ENCODE measurements at places on chromosomes 12 and 14.

- no peak for DNase-seq
Measured at GRCh38 chr14:25933731-25934130, 664.1 kb downstream of the NOVA1 start.

- no peak for DNase-seq
Measured at GRCh38 chr14:49851813-49852212, 775 bp downstream of the NEMF start.

- no peak for DNase-seq
Measured at GRCh38 chr14:76715101-76715500, 46.2 kb upstream of the VASH1 start.

DNA sequence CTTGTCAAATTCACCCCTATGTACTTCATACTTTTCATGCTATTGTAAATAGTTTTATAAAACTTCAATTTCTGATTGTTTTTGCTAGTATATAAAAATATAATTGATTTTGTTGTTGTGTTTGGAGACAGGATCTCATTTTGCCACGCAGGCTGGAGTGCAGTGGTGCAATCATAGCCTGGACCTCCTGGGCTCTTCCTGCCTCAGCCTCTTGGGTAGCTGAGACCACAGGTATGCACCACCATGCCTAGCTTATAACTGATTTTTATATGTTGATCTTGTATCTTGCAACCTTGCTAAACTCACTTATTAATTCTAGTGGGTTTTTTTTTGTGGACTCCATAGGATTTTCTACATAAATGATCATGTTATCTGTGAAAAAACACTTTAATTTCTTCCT, 23.5 kb downstream of the ATP5MC2 start:
- DNase-seq, result no peak

- DNase-seq, result peak; percentile 40
Measured at GRCh38 chr12:68971404-68971803, 38.4 kb upstream of the CPM start.

DNA sequence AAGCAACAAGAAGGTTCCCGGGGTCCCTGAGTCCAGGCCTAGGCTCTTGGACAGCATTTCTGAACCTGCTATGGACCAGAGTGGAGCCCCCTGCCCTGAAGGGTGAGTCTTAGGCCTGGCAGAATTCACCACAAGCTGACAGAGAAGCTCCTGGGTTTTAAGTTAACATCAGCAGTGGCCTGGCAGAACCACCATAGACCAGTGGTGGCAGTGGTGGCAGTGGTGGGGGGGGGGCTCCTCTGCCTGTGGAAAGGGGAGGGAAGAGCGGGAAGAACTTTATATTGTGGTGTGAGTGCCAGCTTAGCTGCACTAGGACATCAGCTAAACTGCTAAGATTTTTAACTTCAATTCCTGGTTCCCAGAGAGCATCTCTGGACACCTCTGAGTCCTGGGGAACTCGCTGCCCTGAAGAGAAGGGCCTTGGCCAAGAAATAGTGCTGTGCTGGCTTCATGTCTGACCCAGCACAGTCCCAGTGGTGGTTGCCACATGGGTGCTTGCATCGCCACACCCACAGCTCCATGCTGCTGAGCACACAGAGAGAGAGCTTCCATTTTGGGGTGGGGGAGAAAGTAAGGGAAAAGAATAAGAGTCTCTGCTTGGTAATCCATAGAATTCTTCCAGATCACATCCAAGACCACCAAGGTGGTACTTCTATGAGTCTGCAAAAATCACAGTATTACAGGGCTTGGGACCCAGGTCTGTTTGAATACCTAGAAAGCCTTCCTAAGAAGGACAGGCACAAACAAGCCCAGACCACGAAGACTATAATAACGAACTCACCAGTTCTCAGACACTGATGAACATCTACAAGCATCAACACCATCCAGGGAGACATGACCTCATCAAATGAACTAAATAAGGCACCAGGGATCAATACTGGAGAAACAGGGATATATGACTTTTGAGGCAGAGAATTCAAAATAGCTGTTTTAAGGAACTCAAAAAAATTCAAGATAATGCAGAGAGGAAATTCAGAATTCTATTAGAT, 20.4 kb upstream of the RNF212B start:
- DNase-seq, result no peak

- DNase-seq, result no peak
Measured at GRCh38 chr12:79643821-79644220, 46.9 kb downstream of the PAWR start.

GRCh38 chr12:121990692-121991603, 30.7 kb upstream of the BCL7A start:
- DNase-seq, result no peak

DNA sequence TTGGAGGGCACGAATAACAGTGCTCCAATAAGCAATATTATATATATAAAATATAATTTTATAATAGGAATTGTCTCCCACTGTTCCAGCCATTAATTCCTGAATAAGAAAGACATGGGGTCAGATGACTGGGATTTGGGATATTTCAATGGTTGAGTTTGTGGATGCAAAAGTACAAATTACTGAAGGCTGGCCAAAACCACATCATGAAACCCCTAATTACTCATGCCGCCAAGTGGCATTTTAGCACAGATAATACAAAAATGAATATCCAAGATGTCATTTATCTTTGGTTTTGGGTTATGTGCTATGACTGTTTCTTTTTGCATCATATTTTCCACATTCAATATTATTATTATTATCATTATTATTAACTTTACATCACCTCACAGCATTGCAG, 261.4 kb upstream of the TBX3 start:
- DNase-seq, result no peak

DNA sequence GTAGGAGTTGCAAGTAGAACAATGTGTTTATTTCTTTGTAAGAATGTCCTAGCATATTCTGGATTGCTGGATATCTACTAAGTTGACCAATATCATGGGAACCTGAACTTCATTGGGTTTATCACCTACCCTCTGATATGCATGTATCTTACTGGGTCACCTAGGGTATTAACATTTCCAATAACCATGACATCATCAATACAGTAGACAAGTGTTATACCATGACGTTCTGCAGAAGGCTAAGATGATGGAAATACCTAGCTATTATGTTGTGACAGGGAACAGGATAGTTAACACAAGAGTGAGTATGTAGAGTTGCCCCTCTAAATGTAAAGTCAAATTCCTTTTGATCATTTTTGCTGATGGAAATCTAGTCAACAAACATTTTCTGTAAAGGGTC, 26.0 kb downstream of the GPR65 start:
- DNase-seq, result no peak

GRCh38 chr12:67650388-67651131, 2.0 kb downstream of the DYRK2 start:
- DNase-seq, result no peak

- DNase-seq, result no peak
Measured at GRCh38 chr14:90103808-90104207, 42.0 kb downstream of the KCNK13 start.

- DNase-seq, result no peak
Measured at GRCh38 chr12:84361651-84362551, 550.7 kb downstream of the SLC6A15 start.

GRCh38 chr12:52271158-52271557, 3.3 kb upstream of the KRT86 start:
- no peak for DNase-seq

GRCh38 chr14:91149462-91149861, 35.6 kb downstream of the DGLUCY start:
- DNase-seq, result peak; percentile 97

DNA sequence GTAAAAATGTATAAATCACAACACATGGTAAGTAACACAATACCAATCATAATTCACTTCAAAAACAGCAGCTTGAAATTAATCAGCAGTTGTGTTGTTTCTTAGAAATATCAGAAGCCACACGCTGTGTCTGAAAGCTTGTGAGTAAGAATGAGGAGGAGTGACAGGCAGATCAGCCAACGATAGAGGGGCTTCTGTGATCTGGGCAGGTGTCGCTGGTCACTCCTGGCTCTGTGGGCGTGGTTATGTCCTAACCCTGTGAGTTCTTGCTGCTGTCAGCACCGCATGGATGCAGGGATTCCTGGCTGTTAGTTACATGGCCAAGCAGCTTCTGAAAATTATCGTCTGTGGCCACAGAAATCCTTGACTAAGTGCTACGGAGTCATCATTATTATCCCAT, 123.4 kb downstream of the SLC25A47 start:
- DNase-seq, result no peak

DNA sequence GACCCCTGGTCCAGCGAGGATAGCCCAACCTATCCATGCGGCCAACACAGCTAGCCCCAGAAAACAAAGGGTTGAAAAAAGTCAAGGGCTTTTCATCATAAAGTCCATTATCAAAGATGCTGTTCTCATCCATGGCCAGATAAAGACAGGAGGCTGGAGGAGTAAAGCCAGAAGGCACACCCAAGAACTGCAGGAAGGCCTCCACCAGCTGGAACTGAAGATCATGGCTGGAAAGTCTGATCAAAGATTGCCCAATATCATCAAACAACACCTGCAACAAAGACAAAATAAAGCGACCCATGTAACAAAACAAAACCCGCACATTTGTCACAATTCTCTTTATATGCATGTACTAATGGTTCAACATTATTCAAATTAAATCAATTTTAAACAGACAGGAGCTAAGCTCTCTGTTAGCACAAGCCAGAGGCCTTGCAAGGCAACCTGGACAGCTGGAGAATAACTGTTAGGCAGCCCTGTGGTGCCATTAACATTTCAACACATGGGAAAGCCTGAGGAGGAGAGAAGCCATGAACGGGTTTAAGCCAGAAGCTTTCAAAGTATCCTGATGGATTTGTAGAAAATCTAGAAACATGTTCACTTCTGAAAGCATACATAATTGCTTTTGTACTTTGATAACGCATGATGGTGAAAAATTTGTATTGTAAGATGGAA, 34.1 kb downstream of the PSMC1 start:
- no peak for DNase-seq

GRCh38 chr14:34463598-34463961, 1.5 kb upstream of the SPTSSA start:
- no peak for DNase-seq

DNA sequence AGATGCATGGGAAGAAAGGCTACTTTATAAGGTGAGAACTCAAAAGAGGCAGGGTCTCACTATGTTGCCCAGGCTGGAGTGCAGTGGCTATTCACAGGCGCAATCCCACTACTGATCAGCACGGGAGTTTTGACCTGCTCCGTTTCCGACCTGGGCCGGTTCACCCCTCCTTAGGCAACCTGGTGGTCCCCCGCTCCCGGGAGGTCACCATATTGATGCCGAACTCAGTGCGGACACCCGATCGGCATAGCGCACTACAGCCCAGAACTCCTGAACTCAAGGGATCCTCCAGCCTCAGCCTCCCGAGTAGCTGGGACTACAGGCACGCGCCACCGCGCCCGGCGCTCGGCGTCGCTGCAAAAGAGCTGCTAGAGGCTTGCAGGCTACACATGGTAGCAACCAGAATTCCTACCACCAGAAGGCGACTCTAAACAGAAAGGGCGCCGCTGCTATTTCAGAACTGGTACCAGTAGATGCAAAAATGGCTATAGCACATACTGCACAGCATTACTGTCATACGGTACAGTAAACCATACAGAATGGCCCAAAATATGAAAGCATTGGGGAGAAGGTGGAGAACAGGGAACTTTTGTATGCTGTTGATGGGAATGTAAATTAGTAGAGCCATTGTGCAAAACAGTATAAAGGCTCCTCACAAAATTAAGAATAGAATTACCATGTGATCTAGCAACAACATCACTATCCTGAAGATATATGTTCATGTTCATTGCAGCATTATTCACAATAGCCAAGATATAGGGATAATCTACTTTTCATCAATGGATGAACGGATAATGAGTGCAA, 1.2 kb upstream of the NEMF start:
- no peak for DNase-seq

DNA sequence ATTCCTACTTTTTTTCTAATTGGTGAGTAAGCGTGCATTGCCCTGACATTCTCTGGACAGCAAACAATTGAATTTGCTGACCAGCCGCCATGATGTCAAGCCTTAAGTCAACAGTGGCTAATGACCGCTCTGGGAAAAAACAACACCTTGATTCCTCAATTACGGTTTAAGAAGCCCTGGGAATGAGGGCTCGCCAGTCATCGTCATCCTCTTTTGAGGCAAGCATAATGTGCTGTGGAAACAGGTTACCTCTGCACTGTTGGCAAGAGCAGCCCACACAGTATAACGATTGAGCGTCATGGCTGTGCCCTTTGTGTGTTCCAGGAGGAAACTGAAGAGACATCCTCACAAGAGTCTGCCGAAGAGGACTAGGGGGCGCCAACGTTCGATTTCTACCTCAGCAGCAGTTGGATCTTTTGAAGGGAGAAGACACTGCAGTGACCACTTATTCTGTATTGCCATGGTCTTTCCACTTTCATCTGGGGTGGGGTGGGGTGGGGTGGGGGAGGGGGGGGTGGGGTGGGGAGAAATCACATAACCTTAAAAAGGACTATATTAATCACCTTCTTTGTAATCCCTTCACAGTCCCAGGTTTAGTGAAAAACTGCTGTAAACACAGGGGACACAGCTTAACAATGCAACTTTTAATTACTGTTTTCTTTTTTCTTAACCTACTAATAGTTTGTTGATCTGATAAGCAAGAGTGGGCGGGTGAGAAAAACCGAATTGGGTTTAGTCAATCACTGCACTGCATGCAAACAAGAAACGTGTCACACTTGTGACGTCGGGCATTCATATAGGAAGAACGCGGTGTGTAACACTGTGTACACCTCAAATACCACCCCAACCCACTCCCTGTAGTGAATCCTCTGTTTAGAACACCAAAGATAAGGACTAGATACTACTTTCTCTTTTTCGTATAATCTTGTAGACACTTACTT, 138.9 kb downstream of the HMGA2 start:
- no peak for DNase-seq

GRCh38 chr12:2354151-2354991, 301.6 kb downstream of the CACNA1C start:
- no peak for DNase-seq

- DNase-seq, result no peak
Measured at GRCh38 chr12:96248136-96248931, 54.2 kb downstream of the ELK3 start.

- DNase-seq, result no peak
Measured at GRCh38 chr12:71731439-71732356, 23.0 kb upstream of the RAB21 start.

GRCh38 chr12:3634348-3634747, 118.6 kb downstream of the CRACR2A start:
- DNase-seq, result no peak

- no peak for DNase-seq
Measured at GRCh38 chr14:95480109-95480886, 36.2 kb downstream of the SYNE3 start.

GRCh38 chr12:116370004-116370404, 92.5 kb upstream of the MED13L start:
- no peak for DNase-seq

All from epithelial cell of prostate (primary cell).